Activated CD4-positive, alpha-beta T cell treated with anti-CD3 and anti-CD28 coated beads for 1 hour (primary cell): ENCODE measurements at places on chromosomes 13 and 19.

DNA sequence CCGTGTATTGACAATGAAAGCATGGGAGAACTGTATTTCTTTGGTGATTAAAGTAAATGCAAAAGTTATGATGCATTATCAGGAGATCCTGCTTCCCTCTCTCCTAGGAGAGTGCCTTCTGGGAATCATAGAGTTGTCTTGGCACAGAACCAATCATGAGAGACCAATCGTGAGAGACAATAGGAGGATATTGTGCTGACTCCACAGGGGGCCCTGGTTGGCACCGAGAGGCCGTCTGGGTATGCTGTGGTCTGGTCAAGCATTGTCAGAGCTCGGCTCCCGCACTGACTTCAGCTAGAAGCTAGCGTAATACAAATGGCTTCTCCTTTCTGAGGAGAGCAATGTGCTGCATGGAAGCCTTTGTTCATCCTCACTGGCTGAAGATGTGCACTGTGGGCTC, 131.5 kb upstream of the GJB6 start:
- no peak for DNase-seq

DNA sequence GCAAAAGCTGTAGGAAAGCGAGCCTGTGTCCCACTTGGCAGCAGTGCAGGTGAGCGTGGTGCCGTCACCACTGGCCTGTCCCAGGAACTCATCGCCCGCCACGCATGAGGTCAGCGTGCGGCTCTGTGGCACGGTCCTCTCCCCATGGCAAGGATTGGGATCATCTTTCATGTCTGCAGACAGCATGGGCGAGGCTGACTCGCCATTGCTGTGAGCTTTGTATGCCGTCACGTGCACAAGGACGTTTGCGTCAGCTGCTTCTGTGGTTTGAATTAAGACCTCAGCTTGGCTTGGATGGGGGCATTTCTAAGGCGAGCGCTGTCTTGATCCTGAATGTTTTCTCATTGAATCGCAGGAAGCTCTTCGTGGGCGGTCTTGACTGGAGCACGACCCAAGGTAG, 9.8 kb downstream of the DAZAP1 start:
- DNase-seq = no peak

- no peak for DNase-seq
Measured at GRCh38 chr19:1658150-1659083, 6.0 kb upstream of the TCF3 start.

DNA sequence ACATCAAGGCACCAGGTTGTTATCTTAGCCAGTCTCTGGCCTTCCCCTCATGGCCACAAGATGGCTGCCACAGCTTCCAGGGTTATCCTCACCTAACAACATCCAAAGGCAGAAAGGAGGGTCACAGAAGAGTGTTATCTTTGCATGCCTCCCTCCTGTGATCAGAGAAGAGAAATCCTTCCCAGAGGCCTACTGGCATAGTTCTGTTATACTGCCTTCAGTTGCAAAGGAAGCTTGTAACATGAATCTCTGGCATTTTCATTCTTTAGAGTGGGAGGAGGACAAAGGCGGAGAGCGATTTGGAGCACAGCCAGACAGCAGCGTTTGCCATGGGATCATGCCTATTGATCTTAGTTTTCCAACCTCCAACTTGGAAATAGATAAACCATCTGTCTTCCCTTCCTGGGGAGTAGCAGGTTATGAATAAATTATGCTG, 135.7 kb downstream of the DNAJC15 start:
- no peak for DNase-seq

DNA sequence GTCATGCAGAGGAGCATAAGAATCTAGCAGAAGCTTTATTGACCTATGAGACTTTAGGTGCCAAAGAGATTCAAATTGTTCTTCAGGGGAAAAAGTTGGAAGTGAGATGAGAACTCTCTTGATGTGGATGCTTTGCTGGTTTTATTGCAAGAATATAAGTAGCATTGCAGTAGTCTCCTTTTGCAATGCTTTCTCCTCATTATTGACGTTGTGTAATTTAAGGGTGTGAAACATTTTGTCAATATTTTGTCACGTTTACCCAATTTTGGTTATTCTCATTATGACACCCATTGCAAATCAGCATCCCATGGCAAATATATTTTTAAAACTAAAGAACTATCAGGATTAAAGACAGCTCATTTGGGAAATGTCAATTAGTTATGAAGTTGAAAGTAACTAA, 11.9 kb upstream of the LILRB5 start:
- no peak for DNase-seq
